ENCODE measurements at places on chromosomes 4 and X. TPM values are rescaled to one million over a fixed set of nuclear protein-coding genes. Genes with fewer than 3 reads are reported as not detected.

Gene RRH
- total RNA-seq = not detected

Gene MXRA5
- total RNA-seq = 5.3 TPM

Gene IL13RA2
- not detected for total RNA-seq

Gene HERC5
- 3.7 TPM for total RNA-seq

Gene MAP7D2
- 0.50 TPM for total RNA-seq

Gene TLR6
- 3.2 TPM for total RNA-seq

Gene ITGB1BP2
- total RNA-seq = 90.5 TPM

Gene LYAR
- 15.2 TPM for total RNA-seq

Gene ZMAT1
- 4.1 TPM for total RNA-seq

Gene HELQ
- total RNA-seq = 13.0 TPM

Gene HSFX1
- total RNA-seq = 2.3 TPM

Gene JADE3
- total RNA-seq = 5.3 TPM

Gene GLUD2
- total RNA-seq = 2.0 TPM
